ENCODE measurements at places on chromosomes 11 and 22.
A peak's percentile ranks its signal among the peaks of the same experiment; 100 is the strongest.

GRCh38 chr11:66874232-66874631, 17.4 kb downstream of the LRFN4 start:
- no peak for DNase-seq

DNA sequence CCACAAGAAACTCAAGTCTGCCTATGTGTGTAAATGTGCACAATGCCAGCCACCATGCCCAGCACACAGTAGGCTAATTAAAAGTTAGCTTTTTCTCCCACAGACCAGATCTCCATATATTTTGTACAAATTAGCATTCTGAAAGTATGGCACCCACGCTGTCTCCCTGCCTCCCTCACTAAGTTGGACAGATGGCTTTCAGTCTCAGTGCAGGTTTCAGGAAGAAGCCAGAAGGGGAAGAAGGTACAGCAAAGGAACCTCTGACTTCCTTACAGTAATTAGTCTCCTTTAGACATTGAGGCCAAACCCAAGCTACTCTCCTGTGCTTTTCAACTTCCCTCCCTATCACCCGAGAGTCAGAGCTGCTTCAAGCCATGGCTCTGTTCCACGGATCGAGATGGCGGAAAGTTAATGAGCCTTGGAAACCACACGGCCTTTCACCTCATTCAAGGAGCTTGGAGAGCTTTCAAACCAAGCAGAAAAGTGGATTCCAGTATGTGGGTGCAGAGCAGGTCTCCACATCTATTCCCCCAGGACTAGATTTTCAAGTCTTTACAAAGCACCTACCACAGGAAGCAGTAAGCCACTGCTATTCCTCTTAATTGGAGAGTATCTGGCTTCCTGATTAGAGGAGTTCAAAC, 221.1 kb upstream of the NARS2 start:
- DNase-seq, result no peak

DNA sequence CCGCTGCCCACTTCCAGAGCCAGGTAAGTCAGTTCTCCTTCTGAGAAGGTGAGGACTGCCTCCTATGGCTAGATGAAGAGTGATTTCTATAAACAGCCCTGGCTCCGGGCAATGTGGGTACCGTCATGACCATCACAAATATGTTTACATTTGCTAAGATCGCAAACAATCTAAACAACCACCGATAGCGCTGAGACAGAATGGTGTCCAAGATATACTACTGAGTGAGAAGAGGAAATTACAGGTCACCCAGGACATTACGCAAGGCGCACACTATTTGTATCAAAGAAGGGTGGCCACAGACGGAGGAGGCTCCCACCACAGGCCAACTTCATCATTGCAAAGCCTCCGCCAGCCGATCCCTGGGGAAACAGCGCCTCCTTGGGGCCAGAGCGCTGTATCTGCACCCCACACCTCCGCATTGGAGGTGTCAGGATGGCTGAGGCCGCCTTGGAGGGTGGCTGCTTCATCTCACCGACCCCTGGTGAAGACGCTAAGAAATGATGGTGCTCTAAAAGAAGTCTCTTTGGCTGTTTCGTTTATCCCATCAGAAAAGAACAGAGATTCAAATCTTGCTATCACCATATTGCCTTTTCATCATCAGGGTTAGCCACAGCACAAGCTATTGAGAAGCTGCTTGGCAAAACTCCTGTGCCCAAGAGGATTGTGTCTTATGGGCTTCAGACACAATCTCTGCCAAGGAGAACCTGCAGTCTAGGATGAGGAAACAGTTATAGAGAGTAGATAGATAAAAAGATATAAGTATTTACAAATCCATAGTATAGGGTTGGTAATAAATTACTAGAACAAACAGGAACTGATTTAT, 12.3 kb upstream of the ASRGL1 start:
- peak; percentile 56 for DNase-seq

- DNase-seq, result no peak
These were observed 20.8 kb downstream of the CARS1 start for GRCh38 chr11:3036419-3036818.

All from naive thymus-derived CD8-positive, alpha-beta T cell (primary cell).